ENCODE measurements at places on chromosomes 16 and 17. TPM values are rescaled to one million over a fixed set of nuclear protein-coding genes. Genes with fewer than 3 reads are reported as not detected.
A peak's percentile ranks its signal among the peaks of the same experiment; 100 is the strongest.

GRCh38 chr17:57337390-57337789, 81.1 kb downstream of the MSI2 start:
- H3K4me3 ChIP-seq: no peak overlapping the region
- peaks cover 48% of the 10 kb centered on the region for H3K4me1 ChIP-seq
- peak overlapping the region; percentile 21 for H3K27ac ChIP-seq
- no peaks in the 10 kb centered on the region for H3K27me3 ChIP-seq
- DNase-seq: no peak

DNA sequence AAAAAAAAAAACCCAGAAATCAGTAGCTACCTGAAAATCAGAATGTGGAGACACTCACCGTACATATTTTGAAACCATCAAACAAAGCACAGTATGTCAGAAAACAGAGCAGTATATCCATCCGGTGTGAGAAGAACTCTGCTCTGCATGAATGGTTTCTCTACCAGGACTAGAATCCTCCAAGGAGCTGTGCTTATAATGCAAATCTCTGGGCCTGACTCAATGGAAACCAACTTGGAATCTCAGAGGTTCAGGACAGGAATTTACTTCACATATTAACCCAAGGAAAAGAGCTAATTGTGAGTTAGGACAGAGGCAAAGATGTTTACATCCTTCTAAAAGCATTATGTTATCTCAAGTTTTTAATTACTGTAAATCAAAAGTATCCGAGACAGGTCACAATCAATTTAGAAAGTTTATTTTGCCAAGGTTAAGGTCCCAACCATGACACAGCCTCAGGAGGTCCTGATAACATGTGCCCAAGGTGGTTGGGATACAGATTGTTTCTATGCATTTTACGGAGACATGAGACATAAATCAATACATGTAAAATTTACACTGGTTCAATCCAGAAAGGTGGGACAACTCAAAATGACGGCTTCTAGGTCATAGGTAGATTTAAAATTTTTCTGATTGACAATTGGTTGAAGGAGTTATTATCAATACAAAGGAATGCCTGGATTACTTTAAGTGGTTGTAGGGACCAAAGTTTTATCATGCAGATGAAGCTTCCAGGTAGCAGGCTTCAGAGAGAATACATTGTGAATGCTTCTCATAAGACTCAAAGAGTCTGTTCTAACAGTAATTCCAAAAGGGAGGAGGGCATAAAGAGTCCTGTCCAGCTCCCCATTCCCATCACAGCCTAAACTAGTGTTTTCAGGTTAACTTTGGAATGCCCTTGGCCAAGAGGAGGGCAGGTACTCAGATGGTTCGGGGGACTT, 164.1 kb downstream of the CDH8 start:
- peaks cover 4% of the 10 kb centered on the region for H3K36me3 ChIP-seq
- H3K27ac ChIP-seq: peak overlapping the region; percentile 97
- H3K27me3 ChIP-seq: no peaks in the 10 kb centered on the region
- H3K4me1 ChIP-seq: peaks cover 41% of the 10 kb centered on the region
- DNase-seq: no peak

The DNAAF8 gene
- 0.14 TPM for total RNA-seq

The CCL23 gene
- total RNA-seq: not detected

The CCL4L2 gene
- not detected for total RNA-seq

GRCh38 chr16:86466696-86467406, 43.5 kb upstream of the FOXF1 start:
- no peak overlapping the region for H3K4me3 ChIP-seq
- H3K4me1 ChIP-seq: no peaks in the 10 kb centered on the region
- DNase-seq: no peak
- peaks cover 9% of the 10 kb centered on the region for H3K36me3 ChIP-seq
- H3K27me3 ChIP-seq: peaks cover 7% of the 10 kb centered on the region
- no peak overlapping the region for H3K27ac ChIP-seq

GRCh38 chr16:24966031-24966430, 49.1 kb downstream of the ARHGAP17 start:
- H3K36me3 ChIP-seq: peaks cover 75% of the 10 kb centered on the region
- H3K27me3 ChIP-seq: no peaks in the 10 kb centered on the region
- H3K4me3 ChIP-seq: no peak overlapping the region
- DNase-seq: no peak
- H3K4me1 ChIP-seq: no peaks in the 10 kb centered on the region

The KRT39 gene
- total RNA-seq: not detected

The OR4D1 gene
- total RNA-seq: 0.17 TPM

- DNase-seq: peak; percentile 79
- 0 out of 2 replicates have a peak overlapping the region, but pooled peaks have one; percentile 38 for H3K27ac ChIP-seq
- H3K36me3 ChIP-seq: no peaks in the 10 kb centered on the region
- H3K4me1 ChIP-seq: peaks cover 4% of the 10 kb centered on the region
- no peaks in the 10 kb centered on the region for H3K27me3 ChIP-seq
Measured at GRCh38 chr16:28326881-28327610, 34.7 kb downstream of the SBK1 start.

- H3K36me3 ChIP-seq: peaks cover 18% of the 10 kb centered on the region
- peak within 1 kb of the TSS; percentile 86 for H3K4me3 ChIP-seq
- DNase-seq: peak; percentile 80
- H3K27ac ChIP-seq: peak within 1 kb of the TSS; percentile 99
- peaks cover 2% of the 10 kb centered on the region for H3K27me3 ChIP-seq
Measured at GRCh38 chr16:3020247-3020603, at the start of gene TNFRSF12A. Gene TNFRSF12A, plus strand, starts transcription at chr16:3020368. Its CDS starts 30 bp downstream, at chr16:3020398.

GRCh38 chr16:72313903-72314302, 141.9 kb upstream of the PMFBP1 start:
- H3K27ac ChIP-seq: no peak overlapping the region
- H3K4me3 ChIP-seq: no peak overlapping the region
- H3K27me3 ChIP-seq: no peaks in the 10 kb centered on the region
- no peak for DNase-seq

GRCh38 chr17:1783834-1784611, 22.2 kb downstream of the SERPINF1 start:
- H3K36me3 ChIP-seq: peaks cover 64% of the 10 kb centered on the region
- no peak overlapping the region for H3K4me3 ChIP-seq
- peak overlapping the region; percentile 69 for H3K27ac ChIP-seq
- no peaks in the 10 kb centered on the region for H3K27me3 ChIP-seq
- no peaks in the 10 kb centered on the region for H3K4me1 ChIP-seq
- DNase-seq: no peak

GRCh38 chr17:40122999-40123810, 1.4 kb downstream of the MSL1 start:
- peak overlapping the region; percentile 98 for H3K4me3 ChIP-seq
- DNase-seq: peak; percentile 82
- no peaks in the 10 kb centered on the region for H3K27me3 ChIP-seq
- peak overlapping the region; percentile 99 for H3K27ac ChIP-seq
- peaks cover 26% of the 10 kb centered on the region for H3K36me3 ChIP-seq

The TSR1 gene
- total RNA-seq: 74.3 TPM

Data from WTC11 (cell line).